ENCODE measurements at places on chromosomes 3 and 15. TPM values are rescaled to one million over a fixed set of nuclear protein-coding genes. Genes with fewer than 3 reads are reported as not detected.

Gene RASL12
- total RNA-seq, result 32.8 TPM

Gene PP2D1
- not detected for total RNA-seq

- peak; percentile 46 for DNase-seq
Observed at GRCh38 chr15:41544650-41545015, 576 bp upstream of the RPAP1 start.

GRCh38 chr3:43023746-43024145 is 44.6 kb downstream of the GASK1A start:
- no peak for DNase-seq

GRCh38 chr15:66472176-66472999 is 25.2 kb downstream of the SNAPC5 start:
- no peak for DNase-seq

DNA sequence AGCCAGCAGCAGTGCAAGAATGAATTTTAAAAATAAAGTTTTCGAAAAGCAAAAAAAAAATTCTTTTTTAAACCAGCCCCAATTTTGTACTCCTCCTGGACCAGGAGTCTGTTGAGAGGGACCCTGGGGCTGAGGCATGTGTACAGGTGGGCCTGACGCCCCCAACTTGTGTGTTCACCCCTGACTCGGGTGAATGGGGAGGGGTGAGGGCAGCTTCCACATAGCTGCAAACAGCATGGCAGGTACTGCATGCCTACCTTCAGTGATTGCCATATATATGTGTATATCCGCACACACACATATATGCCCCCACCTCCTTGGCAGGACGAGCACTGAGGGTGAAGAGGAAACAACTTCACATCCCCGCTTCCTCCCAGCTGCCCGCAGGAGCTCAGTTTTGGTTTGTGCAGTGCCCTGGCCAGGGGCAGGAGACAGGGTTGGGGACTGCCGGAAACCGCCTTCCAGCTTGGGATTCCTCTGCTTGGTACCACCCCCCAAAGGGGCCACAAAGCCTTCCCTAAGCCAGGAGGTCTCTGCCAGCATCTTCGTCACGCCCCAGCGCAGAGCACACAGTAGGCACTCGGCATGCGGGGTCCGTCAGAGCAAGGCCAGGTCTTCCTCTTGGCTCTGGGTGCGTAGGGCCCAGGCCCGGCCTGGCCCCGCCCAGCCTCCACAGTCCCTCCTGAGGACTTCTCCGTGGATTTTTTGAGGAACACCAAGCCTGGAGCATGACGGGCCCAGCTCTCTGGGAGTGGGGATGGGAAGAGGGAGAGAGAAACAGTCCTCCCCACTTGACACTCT is 61.8 kb upstream of the RPL32 start:
- DNase-seq, result no peak

GRCh38 chr15:74019734-74020133 is 25.2 kb downstream of the PML start:
- no peak for DNase-seq

GRCh38 chr15:32716915-32717425 is 834 bp upstream of the GREM1 start:
- no peak for DNase-seq

- DNase-seq, result no peak
Observed at GRCh38 chr3:57809609-57809968, 53.5 kb downstream of the SLMAP start.

Gene PSTPIP1
- total RNA-seq, result 12.3 TPM

DNA sequence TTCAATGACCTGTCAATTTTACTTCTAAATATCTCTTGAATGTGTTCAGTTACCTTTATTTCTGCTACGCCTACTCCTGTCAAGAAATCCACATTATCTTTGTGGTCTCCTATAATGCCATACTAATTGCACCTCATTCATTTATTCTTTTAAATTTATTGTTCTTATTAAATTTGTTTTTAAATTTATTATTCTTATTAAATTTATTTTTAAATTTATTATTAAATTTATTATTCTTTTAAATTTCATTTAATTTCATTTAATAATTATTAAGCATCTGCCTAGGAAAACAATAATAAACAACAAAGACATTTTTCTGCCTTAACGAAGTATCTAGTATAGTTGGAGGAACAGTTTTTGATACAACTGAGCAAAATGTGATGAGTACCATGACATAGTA is 211.7 kb downstream of the ZPLD1 start:
- no peak for DNase-seq

- no peak for DNase-seq
Observed at GRCh38 chr3:160622263-160623045, 54.5 kb upstream of the ARL14 start.

- DNase-seq, result no peak
Observed at GRCh38 chr3:132418916-132419315, 1.6 kb downstream of the DNAJC13 start.

DNA sequence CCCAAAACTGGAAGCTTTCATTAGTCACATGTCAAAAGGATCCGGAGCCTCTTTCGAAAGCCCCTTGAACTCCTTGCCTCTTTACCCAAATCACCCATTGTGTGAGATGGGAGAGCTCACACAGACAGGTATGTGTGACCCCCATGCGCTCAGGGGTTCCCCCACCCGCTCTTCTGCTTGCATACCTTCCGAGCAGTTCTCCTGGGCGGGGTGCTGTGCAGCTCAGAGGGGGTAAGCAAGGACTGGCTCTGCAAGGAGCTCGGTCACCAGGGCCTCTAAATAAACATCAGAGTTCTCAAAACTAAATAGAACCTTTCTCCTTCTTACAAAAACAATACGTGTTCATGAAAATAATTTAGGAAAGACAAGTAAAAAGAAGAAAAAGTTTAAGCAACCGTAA is 55.7 kb downstream of the PXYLP1 start:
- no peak for DNase-seq

DNA sequence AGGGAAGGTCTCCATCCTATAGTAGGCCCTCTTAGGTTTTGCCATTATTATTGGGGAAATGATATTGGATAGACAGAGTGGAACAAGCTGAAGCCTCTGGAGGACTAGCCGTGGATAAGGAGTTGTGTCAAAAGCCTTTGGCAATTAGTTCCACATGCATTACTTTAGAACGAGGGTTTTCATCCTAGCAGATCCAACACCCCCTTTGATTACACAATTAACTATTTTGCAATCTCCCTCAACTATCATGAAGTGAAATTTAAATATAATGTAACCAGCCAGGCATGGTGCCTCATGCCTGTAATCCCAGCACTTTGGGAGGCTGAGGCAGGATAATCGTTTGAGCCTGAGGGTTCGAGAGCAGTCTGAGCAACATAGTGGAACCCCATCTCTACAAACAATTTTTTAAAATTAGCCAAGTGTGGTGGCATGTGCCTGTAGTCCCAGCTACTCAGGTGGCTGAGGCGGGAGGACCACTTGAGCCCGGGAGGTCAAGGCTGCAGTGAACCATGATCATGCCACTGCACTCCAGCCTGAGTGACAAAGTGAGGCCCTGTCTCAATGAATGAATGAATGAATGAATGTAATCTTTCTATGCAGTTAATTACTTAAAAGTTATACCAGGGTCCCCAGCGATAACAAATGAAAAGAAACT is 56.8 kb downstream of the PXYLP1 start:
- no peak for DNase-seq
